ENCODE measurements at places on chromosomes 5 and 9.

DNA sequence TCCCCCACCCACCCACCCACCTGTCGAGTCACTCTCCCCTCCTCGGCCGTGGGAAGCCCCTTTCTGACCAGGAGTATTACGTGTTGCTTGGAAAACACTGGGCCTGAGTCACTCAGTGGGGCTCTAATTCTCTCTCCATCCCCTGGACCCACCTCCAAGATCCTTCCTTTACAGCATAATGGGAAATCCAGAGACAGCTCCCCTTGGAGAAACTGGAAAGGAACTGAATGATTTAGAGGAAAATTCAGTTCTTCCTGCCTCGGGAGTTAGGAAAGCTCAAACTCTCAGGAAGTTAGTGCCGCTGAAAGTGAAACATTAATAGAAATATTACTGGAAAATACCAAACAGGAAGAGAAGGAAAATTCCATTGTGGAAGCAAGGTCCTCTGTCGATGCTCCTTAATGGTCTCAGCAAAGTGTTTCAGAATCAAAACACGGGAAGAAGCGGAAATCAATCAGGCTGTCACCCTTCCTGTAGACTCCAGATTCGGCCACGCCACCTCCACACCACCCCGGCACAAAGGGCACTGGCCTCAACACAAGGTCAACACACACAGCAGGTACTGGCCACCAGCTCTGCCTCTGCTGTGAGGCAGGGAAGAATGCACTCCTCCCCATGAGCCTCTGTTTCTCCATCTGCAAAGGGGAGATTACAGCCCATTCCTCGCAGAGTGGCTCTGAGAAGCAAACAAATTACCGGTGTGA is 9.6 kb downstream of the SHB start:
- DNase-seq, result no peak

DNA sequence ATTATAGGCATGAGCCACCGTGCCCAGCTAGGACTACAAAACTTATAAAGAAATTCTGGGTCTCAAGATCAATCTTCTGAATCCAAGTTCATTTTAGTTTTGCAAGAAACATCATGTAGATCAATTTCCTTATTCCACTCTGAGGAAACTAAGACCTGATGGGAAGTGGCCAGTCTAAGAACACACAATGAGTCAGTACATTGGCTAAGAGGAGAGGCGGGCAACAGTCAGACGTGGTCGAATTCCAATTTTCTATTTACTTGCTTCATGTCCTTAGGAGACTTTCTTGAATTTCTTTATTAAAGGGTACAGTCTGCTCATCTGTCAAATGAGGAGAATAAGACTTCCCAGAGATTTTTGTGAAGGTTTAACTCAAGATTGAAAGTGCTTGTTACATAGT is 432.1 kb upstream of the BRINP1 start:
- no peak for DNase-seq

- no peak for DNase-seq
Measured at GRCh38 chr9:110188101-110188500, 19.9 kb downstream of the C9orf152 start.

DNA sequence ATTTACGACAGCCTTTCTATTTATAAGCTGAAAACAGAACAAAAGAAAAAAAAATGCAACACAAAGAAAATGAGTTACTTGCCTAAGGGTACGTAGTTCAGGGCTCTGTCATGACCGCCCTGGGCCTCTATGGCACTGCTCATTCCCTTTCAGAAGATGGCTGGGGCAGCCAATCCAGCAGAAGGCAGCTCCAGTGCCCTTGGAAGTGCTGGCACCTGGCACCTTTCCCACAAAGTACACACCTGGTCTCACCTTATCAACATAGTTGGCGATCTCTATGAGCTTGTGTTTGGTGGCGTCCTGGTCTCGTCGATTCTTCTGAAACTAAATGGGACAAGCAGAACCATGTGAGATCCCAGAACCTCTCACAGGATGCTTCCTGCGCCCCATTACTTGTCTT is 53.2 kb downstream of the NIPAL4 start:
- no peak for DNase-seq

GRCh38 chr5:177594071-177594470 is 2.1 kb downstream of the TMED9 start:
- no peak for DNase-seq

- no peak for DNase-seq
Measured at GRCh38 chr5:157047898-157048297, 11.0 kb downstream of the HAVCR1 start.
